ENCODE measurements at places on chromosomes 4 and X.

GRCh38 chr4:138188406-138189084 lies 53.6 kb downstream of the SLC7A11 start:
- no peak for DNase-seq

GRCh38 chrX:41666251-41666650 lies 22.5 kb upstream of the GPR34 start:
- DNase-seq, result no peak

GRCh38 chrX:15546745-15547144 lies 46.1 kb downstream of the BMX start:
- DNase-seq, result no peak

- DNase-seq, result no peak
Observed at GRCh38 chr4:105092768-105093167, 53.9 kb upstream of the TET2 start.

GRCh38 chr4:143344774-143345173 lies 8.1 kb downstream of the GAB1 start:
- DNase-seq, result no peak

GRCh38 chr4:128227991-128228571 lies 59.5 kb downstream of the PGRMC2 start:
- DNase-seq, result no peak

DNA sequence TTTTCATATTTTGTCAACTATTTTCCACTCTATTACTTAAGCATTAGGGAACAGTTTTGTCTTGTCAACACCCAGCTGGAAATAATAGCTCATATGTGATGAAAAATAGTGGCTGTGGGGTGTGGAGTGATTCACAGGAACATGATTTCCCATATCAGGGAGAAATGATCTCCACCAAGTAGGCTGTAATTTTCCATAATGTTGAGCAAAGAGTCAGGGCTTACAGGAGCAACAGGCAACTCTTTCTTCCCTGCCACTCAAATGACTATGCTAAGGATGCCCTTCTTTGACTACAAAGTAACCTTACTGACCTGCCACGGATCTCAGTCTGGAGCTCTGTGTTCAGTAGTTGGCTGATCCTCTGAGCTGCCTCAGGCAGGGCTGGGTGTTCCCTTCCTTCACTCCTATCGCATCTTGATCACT lies 90.0 kb upstream of the GATB start:
- no peak for DNase-seq

DNA sequence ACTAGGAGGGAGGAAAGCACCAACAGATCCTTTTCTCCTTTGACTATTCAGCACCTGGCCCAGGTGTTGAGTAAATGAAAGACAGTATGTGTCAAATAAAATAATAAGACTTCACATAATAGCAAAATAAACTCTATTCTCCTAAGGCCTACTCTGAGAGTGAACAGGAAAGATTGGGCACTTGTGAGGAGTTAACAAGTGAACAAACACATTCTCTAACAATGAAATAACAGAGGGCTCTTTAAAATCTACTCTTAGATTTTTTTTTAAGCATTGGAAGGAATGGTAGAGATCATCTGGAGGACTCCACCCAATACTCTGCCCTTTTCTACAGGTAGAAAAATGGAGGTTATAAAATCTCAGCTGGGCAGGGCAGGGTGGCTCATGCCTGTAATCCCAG lies 39.1 kb upstream of the NOCT start:
- DNase-seq, result no peak

GRCh38 chrX:39002466-39002865 lies 201.2 kb downstream of the MID1IP1 start:
- DNase-seq, result no peak

GRCh38 chr4:148812101-148812500 lies 369.9 kb upstream of the NR3C2 start:
- DNase-seq, result no peak

GRCh38 chr4:3340038-3340699 lies 47.3 kb downstream of the RGS12 start:
- DNase-seq, result no peak

- DNase-seq, result no peak
Observed at GRCh38 chr4:110586131-110586850, 36.6 kb downstream of the PITX2 start.

DNA sequence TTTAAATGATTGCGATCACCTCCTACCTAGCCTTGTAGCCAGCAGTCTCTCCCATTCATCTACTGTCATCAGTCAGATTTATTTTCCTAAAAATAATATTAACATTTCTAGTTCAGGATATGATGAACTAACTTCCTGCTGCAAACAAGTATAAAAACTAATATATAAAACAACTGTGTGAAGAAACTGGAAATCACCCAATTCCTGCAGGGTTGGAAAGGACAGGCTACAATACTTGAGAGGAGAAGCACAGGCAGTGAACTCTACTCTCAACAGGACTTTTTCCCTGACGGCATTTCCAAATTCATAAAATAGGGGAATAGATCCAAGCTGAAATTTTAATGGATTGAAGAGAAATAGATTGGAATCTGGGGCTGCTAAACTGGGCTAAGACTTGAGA lies 14.2 kb upstream of the BBS12 start:
- DNase-seq, result no peak

GRCh38 chrX:70033348-70034051 lies 16.2 kb downstream of the AWAT2 start:
- no peak for DNase-seq

GRCh38 chr4:19711871-19712270 lies 539.8 kb upstream of the SLIT2 start:
- DNase-seq, result no peak

- no peak for DNase-seq
Observed at GRCh38 chrX:152899874-152900719, 2.2 kb downstream of the ZNF185 start.

GRCh38 chrX:72308566-72309296 lies 3.0 kb upstream of the CITED1 start:
- DNase-seq, result peak; percentile 23

GRCh38 chr4:168621806-168622589 lies 125.1 kb downstream of the PALLD start:
- no peak for DNase-seq

DNA sequence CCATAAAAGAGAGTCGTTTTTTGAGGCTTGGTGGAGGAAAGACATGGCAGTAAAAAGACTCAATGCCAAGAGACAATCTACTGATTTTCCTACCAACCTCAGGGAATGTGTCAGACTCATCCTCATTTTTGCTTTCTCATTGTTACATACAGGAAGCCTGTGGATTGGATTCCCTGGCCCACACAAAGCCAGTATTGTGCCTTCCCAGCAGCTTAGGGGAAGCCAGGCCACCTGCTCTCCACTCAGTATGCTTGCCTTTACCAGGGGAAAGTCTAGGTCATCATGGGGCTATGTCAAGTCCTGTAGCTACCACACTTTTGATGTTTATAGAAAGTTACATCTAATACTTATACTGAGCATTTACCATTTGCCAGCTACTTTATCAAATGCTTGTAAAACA lies 11.0 kb downstream of the BMX start:
- DNase-seq, result no peak

- DNase-seq, result no peak
Observed at GRCh38 chrX:69145714-69146113, 19.5 kb downstream of the PJA1 start.

DNA sequence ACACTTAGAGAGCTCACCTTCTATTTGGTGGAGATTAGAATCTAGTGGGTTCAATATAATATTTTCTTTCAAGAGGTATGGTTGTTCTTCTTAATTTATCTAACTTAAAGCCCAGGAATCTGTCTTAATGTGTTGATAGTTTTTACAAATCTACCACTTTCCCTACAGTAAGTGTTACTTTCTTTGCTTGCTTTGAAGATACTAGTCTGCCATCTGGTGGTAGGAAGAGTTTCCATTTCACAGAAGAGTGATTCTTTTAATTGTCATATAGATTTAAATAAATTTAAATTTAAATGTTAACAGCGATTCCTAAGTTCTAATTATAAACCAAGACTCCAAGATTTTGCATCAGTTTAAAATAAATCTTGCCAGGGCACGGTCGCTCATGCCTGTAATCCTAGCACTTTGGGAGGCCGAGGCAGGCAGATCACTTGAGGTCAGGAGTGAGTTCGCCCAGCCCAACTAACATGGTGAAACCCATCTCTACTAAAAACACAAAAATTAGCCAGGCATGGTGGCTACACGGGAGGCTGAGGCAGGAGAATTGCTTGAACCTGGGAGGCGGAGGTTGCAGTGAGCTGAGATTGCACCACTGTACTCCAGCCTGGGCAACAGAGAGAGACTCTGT lies 43.5 kb downstream of the NUDT9 start:
- DNase-seq, result no peak

GRCh38 chrX:49661881-49662280 lies 33.9 kb downstream of the PAGE1 start:
- DNase-seq, result no peak

DNA sequence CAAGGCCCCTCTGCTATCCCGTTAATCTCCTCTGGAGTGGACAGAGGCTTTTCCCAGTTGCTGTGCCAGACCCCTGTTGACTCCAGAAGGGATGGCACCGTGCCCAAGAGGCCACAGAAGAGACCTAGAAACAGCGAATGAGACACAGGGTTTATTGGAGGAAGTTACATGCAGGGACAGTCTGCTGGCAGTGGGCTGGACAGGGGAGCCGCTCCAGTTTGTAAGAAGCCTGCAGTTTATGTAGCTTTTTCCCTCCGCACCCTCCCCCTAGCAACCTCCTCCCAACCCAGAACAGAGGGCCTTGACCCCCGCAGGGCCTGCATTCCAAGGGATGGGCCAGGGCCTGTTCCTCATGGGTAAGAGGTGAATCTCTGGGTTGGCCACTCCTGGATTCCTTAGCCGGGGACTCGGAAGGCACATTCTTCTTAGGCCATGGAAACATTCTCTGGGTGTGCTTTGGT lies 216.8 kb upstream of the PSAPL1 start:
- no peak for DNase-seq

GRCh38 chr4:77078401-77078800 lies 2.6 kb upstream of the CCNI start:
- DNase-seq, result no peak

GRCh38 chr4:3320361-3321023 lies 27.7 kb downstream of the RGS12 start:
- DNase-seq, result no peak

DNA sequence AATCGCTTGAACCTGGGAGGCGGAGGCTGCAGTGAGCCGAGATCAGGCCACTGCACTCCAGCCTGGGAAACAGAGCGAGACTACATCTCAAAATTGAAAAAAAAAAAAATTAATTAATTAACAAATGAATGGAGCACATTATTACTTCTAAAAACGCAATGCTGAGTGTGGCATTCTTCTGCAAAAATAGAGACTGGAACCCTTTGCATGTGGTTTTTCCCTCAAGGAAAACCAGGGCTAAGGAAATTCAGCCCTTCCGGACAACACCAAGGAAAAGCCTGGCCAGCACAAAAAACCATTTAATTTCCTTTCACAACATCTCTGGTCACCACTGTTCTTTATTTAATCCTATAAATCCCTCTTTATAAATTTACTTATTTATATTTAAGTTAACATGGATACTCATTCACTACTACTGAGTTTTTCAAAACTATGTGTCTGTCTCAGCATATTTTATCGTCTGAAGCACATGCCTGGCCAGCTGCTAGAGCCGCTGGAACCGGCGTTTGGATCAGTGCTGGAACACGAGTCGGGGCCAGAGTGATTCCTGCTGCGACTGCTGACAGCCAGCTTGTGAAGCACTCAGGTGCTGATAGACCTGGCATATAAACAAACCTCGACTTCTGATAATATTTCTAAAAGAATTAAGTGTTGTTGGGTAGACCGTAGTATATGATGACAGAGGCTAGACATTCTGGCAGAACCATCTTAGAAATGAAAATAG lies 84.5 kb upstream of the WWC2 start:
- no peak for DNase-seq

DNA sequence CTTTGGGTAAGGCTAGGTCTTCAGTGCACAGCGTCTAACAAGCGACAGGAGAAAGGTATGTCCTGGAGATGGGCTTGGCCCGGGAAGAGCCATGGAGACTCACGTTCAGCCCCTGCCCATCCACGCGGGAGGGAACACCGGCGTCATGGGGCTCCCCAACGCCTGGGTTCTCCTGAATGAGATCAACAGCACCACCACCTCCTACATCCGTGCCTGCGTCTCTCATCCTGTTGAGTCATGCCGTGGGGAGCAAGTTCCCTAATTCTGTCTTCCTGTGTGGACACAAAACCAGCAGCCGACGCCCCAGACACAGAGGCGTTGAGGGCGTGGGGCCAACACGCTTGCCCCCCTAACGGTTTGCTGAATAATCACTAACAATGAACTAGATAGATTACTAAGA lies 20.1 kb upstream of the IL3RA start:
- DNase-seq, result no peak

GRCh38 chrX:128653524-128654060 lies 601.4 kb upstream of the ACTRT1 start:
- no peak for DNase-seq

DNA sequence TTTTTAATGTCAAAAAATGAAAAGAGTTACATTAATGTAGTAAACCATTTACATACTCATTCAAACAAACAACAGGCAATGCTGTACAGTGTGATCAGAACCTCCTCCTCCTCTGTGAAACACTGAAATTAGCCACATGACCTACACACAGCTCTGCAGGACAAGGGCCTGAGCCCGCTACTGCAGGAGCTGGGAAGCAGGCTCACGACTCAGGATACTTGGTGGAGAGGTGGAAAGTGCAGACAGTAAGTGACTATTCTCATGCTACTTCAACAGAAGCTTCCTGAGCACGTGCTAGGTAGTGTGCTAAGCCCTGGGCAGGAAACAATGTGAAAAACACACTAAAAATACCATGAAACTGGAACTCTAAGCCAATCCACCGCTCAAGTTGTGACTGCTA lies 56.8 kb downstream of the TAPT1 start:
- no peak for DNase-seq

DNA sequence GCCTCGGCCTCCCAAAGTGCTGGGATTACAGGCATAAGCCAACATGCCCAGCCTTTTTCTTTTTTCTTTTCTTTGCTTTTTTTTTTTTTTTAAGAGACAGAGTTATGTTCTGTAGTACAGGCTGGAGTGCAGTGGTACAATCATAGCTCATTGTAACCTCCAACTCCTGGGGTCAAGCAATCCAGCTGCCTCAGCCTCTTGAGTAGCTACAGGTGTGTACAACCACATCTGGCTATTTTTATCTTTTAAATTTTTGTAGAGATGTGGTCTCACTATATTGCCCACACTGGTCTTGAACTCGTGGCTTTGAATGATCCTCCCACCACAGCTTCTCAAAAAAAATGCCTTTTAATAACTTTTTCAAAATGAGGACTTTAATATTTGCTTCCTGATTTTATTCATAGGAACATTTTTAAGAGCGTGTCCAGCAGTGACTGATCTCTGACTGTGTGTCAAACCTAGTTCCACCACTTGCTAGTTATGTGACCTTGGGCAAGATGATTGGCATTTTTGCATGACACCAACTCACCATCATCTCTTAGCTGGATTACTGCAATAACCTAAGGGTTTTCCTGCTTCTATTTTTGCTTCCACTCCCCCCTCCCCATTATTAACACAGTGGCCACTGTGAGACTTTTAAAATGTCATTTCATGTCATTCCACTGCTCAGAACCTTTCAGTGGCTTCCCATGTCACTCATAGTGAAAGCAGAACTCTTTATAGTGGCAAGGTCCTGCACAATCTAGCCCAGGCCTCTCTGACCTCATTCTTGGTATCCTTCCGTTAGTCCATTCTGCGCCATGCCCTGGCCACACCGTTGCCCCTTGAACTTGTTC lies 4.5 kb upstream of the TNIP3 start:
- no peak for DNase-seq

- DNase-seq, result no peak
Observed at GRCh38 chr4:40840255-40840984, 90.7 kb downstream of the NSUN7 start.

Measured in Peyer's patch (tissue), 4 donors.